Stimulated activated CD4-positive, alpha-beta T cell treated with anti-CD3 and anti-CD28 coated beads, Interleukin-1b, Interleukin-23, amount 100 ng/mL, for 24 hours (primary cell): ENCODE measurements at places on chromosomes 5 and 9.

- no peak for DNase-seq
Measured at GRCh38 chr9:20473515-20474013, 148.7 kb downstream of the MLLT3 start.

DNA sequence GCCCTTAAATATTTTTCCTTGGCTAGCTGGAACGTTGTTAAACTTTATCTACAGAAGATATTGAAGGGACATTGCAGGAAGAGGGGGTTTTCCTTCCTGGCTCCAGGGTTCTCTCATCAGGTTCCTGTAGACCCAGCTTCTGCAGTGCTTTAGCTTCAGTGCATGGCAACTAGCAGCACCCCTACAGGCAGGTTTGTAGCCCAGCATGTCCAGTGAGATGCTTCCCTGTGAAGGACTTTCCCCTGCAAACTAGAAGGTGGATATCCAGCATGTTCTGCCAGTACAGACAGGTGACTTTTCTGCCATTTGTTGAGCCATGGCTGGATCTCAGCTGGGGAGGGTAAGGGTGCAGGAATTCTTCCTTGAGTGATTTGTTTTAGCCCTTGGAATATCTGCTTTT, 10.4 kb downstream of the CCL28 start:
- no peak for DNase-seq

- DNase-seq: no peak
Measured at GRCh38 chr9:129445794-129446306, 175.1 kb downstream of the C9orf50 start.

GRCh38 chr5:137146402-137146890, 352.7 kb downstream of the SPOCK1 start:
- no peak for DNase-seq

DNA sequence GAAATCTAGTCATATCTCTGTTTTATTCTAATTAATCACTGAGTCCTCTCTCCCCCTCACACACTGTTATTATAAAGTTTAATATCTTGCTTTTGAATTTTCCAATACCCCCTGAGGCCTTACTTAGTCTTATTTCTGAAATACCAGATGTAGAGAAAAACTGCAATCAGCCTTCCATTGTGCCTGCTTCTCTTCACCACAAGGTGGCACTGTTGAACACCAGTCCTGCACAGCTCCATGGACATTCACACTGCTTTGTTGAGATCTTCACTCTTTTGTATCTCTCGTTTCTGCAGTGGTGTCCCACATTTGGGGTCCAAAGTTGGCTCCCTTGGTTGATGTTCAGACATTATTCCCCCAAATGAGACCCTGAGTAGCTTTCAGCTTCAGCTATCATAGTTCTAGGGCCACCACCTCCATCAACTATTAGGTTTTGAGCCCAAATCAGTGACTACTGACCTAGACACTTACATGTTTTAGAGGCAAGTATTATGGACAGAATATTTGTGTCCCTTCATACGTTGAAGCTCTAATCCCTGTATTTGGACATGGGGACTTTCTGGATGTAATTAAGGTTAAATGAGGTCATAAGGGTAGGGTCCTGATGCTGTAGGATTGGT, 24.3 kb downstream of the BOD1 start:
- DNase-seq: no peak

- DNase-seq: no peak
Measured at GRCh38 chr5:169024421-169024820, 276.5 kb downstream of the SLIT3 start.

- DNase-seq: no peak
Measured at GRCh38 chr5:935510-936084, 42.9 kb downstream of the TRIP13 start.

- no peak for DNase-seq
Measured at GRCh38 chr9:129746092-129746777, 6.6 kb downstream of the PTGES start.

GRCh38 chr9:131046581-131047202, 37.7 kb downstream of the LAMC3 start:
- peak; percentile 62 for DNase-seq

DNA sequence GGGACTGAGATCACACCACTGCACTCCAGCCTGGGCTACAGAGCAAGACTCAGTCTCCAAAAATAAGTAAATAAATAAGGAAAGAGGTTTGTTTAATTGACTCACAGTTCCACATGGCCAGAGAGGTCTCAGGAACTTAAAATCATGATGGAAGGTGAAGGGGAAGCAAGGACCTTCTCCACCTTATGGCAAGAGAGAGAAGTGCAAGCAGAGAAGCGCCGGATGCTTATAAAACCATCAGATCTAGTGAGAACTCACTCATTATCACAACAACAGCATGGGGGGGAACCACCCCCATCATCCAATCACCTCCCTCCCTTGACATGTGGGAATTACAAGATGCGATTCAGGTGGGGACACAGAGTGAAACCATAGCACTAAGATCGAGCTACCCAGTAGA, 22.8 kb upstream of the RGMB start:
- no peak for DNase-seq

GRCh38 chr9:136511670-136512592, 29.1 kb upstream of the SEC16A start:
- DNase-seq: no peak

GRCh38 chr5:110716247-110717245, 9.9 kb downstream of the TMEM232 start:
- DNase-seq: no peak

GRCh38 chr9:30925635-30926034, 1458.8 kb upstream of the ACO1 start:
- no peak for DNase-seq

GRCh38 chr9:137589441-137590122, 730 bp downstream of the ZMYND19 start:
- no peak for DNase-seq

DNA sequence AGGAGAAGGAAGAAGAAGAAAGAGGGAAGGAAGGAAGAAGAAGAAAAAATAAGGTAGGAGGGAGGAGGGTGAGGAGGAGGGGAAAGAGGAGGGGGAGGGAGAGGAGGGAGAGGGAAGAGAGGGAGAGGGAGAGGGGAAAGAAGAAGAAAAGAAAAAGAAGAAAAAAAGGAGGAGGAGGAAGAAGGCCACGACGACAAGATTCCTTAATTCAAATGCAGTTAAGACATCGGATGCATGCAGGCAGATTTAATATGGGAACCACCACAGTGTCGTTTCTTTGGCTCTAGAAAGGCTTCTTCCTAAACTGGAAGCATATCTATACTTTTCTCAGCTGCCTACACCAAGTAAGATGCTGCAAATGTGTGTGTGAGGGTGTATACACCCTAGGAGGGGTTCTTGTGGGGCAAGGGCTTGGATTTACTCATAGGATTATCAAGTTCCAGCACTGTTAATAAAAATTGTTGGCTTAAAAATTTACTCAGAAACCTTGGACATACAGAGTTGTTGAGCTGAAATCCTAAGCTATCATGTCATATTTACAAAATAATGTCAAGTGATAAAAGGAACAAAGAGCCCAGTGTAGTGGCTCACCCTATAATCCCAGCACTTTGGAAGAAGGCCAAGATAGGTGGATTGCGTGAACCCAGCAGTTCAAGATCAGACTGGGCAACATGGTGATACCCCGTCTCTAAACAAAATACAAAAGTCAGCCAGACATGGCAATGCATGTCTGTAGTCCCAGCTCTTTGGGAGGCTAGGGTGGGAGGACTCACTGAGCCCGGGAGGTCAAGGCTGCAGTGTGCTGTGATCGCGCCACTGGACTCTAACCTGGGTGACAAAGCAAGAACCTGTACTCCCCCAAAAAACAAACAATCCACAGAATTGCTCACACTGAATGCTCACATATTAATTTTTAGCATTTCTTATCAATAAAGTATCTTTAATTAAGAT, 108.5 kb downstream of the UBAP2 start:
- DNase-seq: no peak

GRCh38 chr9:103068753-103069152, 73.6 kb downstream of the CYLC2 start:
- no peak for DNase-seq

DNA sequence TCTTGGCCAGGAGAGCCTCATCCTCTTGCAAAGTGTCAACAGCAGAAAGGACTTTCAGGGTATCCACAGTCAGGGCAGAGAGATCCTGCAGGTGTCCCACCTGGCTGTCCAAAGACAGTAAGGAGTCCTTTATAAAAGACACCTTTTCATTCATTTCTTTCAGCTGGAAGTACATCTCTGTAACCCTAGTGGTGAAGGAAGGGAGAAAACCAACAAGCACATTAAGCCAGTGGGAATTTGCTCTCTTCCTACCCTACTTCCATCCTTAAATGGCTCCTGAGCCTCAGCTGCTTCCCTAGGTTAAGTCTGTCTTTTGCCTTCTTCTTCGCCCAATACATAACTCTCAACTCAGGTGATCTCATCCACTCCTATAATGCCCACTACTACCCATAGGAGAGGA, 124.8 kb downstream of the TRPM6 start:
- DNase-seq: no peak

DNA sequence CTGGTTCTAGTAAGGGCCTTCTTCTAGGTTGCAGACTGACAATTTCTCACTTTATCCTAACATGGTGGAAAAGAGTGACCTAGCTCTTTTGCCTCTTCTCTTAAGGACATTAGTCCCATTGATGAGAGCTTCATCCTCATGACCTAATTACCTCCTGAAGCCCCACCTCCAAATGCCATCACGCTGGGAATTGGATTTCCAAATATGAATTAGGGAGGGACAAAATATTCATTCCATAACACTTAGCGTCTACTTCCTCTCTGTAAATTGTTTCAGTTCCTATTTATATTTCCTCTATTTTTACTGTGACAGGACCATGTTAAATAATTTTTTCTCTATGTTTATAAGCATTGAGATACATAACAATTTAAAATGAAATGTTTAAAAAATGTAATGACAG, 408.8 kb downstream of the CDH10 start:
- no peak for DNase-seq

- DNase-seq: no peak
Measured at GRCh38 chr5:150525163-150525562, 17.2 kb downstream of the NDST1 start.

GRCh38 chr5:178230879-178231538, 1.6 kb downstream of the PHYKPL start:
- DNase-seq: no peak

- DNase-seq: no peak
Measured at GRCh38 chr5:125660231-125660895, 762.8 kb upstream of the GRAMD2B start.

DNA sequence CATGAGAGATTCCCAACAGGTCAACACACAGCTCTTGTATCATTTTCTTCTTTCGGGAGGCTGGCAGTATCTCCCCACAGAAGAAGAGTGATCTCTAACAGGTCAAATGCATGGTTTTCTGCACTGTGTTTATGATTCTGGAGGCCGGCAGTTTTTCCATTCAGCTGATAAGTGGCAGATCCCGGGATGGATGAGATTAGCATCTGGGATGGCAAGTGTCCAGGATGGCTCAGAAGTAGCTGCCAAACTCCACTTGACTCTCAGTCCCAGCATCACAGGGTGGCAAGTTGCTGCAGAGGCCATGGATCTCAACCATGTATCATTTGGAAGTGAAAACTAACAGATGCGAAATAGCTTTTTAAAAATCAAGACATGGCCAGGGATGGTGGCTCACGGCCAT, 97.8 kb upstream of the SLC44A1 start:
- no peak for DNase-seq

DNA sequence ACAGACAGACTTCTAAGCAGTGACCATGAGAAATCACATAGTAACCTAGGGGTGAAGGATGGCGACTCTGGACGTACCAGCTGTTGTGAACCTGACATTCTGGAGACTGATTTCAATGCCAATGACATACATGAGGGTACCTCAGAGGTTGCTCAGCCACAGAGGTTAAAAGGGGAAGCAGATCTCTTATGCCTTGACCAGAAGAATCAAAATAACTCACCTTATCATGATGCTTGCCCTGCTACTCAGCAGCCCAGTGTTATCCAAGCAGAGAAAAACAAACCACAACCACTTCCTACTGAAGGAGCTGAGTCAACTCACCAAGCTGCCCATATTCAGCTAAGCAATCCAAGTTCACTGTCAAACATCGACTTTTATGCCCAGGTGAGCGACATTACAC, 38.0 kb upstream of the CCDC152 start:
- DNase-seq: no peak

GRCh38 chr5:33338336-33339110, 102.2 kb upstream of the TARS1 start:
- DNase-seq: no peak

- DNase-seq: no peak
Measured at GRCh38 chr5:111277061-111277460, 52.9 kb downstream of the CAMK4 start.

DNA sequence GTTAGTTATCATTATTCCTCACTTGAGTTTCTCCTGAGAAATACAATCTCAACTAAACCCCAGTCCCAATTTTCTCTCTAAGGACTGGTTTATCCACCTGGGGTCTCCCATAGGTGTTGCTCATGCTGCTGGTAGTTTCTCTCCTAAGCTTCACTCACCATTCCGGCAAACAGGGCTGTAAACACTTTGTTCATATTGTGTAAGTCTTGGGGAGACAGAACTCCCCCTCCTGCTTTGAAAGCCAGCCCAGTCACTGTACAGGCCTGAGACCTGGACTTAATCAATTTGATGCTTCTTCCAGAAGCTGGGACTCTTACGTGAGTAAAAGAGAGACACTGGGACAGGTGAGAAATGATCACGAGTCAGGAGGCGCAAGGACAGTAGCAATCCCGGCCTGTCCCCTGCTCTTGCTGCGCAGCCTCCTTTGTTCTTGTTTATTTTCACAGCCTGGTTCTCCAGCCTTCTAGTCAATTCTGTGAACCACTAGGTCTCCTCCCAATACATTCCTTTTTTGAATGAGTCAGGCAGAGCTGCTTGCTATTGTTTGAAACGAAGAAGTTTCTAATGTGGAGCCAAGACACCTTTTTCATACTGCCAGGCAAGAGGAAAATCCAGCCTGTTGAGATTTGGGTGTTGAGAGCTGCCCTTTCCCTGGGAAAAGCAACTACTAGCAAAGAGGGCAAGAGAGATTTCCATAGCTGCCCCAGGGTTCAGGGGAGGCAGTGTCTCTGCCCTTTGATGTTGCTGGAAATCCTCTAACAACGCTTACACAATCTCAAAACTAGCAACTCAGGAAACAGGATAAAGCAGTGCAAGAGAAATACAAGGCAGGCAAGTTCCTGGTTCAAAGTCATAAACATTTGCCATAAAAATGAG, 9.2 kb upstream of the SHROOM1 start:
- no peak for DNase-seq

DNA sequence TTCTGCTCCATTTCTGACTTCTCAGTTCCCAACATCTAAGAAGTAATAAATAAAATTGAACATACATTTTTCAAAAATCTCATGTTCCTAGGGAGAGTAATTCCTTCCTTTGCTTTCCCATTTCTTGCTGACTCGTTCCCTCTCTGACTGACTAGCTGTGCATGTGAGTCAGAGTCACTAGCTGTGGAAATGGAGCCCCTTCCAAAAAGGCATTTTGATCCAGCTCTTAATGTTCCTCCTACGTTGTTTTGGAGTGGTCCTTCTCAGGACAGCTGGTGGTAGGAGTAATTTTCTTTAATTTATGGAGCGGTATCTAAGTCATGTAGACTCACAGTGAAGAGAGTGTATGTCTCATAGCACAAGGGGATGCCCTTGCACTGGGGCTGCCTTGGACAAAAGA, 460.2 kb downstream of the GADD45G start:
- DNase-seq: no peak

DNA sequence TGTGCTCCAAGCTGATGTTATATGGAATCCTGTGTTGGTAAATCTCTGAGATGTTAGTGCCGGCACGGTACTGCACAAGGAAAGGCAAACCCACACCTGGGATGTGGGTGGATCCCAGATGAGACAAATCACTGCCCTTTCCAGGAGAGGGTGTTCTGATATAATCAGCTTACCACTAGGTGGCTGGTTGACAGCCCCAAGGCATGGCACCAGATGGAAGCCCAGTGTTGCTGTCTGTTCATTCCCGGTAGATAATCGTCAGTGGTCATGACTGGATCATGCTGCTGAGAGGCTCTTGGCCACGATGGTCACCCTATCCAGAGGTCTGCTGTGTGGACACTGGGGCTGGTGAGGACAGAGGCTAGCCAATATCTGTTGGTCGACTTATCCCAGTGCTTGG, 184.0 kb downstream of the CACNA1B start:
- no peak for DNase-seq
